BE2C (cell line): ENCODE measurements at places on chromosomes 2 and 18.

DNA sequence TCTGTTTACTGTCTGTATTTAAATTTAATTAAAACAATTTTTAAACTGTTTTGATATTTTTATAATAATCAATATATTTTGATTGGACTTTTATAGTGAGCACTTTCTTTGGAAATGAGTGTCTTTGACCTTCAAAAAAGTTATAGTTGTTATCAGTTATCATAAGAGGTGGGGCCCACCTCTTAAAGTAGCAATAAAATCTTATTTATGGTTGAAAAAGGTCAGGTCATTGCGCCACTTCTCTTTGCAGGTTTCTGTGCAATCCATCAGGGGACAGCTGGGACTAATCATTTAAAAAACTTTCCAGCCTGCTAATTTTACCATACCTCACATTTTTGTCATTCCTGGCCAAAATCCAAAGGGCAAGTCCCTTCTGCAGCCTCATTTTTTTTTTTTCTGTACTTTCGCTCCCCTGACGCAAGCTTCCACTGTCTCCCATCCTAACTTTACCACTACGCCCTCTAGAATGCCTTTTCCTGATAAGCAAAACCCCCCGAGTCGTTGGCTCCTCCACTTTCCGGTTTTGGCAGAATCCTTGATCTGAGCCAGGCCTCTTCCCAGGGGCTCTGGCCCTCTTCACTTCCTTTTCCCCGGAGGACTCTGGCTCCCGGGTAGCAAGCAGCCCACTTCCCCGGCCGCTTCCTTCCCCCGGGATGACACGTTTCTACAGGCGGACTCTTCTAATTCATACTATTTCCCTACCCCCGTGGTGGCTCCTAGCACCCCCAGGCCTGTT lies 1.1 kb upstream of the SEH1L start:
- DNase-seq = peak; percentile 48

DNA sequence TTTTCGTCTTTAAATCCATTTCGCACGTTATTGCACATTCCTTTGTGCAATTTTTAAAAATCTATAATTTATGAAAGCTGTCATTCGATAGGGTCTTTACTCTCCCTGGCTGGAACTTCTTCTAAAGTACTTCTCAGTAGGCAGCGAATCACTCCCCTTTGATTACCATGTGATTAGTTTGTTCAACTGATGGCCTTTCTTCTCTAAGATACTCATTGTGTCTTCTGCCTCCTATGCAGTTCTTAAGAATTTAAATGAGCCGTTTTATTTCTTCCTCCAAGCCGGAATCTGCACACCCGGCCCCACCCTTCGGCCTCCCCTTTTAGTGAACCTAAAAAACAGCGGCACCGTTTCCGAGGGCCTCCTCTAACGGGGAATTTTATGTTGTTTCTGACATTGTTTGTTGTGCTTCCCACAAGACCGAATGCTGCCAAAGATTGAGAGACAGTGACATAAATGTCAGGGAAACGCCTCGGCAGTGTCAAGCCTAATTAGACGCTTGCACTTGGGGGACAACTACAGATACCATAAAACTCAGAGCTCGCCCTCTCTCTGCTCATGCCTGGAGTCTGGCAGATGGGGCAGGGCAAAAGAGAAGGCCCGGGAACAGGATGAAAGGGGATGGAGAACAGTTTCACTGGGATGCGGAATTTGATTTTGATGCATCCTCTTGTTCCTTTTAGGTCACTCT lies 255.3 kb downstream of the BCL11A start:
- DNase-seq = no peak

GRCh38 chr18:76963936-76964335 lies 141.6 kb downstream of the ZNF236 start:
- DNase-seq = no peak

DNA sequence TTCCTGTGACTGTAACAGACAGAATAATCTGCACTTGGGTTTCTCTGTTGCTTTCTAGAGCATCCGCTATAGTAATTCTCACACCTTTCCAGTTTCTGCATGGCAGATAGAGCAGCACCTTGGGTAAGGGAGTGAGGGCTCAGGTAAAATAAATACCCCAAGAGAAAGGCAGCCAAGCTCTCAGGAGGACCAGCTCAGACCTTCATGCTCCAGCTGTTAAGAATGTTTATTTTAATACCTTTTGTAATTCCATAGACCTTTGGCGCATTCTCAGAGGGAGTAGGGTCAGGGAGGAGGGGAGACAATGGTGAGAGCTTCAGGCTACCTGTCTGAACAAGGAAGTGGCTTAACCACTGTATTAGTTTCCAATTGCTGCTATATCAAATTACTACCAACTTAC lies 16.2 kb upstream of the TMEM178A start:
- DNase-seq = no peak

- DNase-seq = no peak
Measured at GRCh38 chr2:150449856-150450255, 37.6 kb downstream of the RND3 start.

- DNase-seq = no peak
Measured at GRCh38 chr2:69100220-69100723, 87.3 kb downstream of the ANTXR1 start.

- no peak for DNase-seq
Measured at GRCh38 chr2:64251497-64252250, 107.5 kb upstream of the PELI1 start.

DNA sequence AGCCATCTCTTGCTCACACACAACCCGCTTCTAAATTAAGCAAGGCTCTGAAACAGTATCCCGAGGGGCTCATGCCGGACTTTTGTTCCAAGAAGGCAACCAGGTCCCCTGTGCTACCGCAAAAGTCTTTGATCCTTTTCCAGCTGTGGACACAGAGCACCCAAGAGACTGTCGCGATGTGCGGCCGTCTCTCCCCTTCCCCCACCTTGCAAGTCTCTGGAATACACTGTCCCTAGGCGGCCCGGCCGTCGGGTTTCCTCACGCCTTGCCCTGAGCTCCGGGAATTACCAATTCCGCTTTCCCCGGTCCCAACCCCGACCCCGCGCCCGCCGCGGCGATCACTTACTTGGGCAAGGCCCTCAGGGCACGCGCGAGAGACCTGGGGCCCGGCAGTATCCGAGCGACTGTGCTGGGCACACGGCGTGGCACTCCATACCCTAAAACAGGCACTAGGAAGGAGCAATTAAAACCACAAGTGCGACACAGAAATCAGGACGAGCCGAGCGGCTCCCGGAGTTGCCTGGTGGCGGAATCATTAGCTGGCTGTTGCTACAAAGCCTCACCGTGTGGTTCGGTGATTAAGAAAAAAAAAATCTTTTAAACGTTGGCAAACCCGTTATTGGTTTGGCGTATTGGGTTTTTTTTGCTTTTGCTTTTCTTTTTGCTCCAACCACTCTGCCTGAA lies 2.2 kb upstream of the DLX1 start:
- no peak for DNase-seq

DNA sequence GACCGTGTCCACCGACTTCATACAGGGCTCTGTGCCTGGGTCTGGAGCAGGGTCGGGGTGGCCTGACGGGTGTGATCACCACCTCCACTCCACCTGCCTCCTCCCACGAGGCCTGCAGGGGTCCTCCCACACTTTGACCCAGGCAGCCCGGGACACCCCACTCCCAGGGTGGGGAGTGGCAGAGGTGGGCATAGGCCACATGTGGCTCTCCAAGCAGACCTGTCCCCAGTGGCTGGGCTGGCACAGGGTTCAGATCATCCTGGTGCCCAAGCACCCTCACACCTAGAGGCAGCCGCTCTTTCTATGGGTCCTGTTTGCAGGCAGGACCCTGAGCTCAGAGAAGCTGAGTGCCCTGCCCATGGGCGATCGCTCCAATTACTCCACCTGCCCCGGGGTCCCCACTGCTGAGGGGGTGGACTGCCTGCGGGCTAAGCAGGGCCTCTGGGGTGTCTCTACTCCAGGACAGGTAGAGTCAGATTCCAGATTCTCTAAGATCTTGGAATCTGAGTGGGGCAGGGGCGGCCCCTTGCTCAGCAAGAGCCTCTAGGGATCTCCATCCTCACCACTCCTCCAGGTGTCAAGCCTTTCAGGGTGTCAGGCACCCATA lies 1.4 kb downstream of the NEURL3 start:
- no peak for DNase-seq

DNA sequence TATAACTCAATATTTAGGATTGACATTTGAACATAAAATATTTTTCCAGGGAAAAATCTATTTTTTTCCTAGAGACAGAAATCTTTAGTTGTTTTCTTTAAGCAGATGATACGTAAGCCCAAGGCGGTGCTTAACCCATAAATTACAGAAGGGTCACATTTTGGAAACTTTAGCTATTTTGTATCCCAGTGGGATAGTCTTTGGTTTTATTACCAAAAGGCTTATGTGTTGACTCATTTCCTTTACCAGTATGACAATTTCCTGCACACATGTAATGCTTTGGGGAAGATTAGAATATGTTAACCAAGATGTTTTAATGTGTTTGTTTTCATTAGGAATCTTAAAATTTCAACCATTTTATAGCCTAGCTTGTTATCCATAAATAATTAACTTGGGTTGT lies 24.8 kb downstream of the DYNC1I2 start:
- DNase-seq = no peak

DNA sequence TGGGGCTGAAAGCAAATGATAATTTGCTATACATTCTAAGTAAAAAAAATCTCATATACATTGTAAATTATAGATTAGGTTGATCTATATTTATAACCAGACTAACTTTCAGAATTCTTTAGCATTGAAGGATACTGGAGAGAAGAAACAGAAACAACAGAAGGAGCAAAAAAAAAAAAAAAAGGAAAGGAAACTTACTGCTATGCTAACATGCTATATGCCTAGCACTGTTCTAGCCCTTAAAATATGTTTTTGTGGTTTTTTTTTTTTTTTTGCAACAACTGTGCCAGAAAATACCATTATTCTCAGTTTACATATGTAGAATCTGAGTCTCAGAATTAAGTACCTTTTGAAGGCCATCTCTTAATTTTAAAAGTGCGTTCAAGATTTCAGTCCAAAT lies 204.9 kb upstream of the MC4R start:
- DNase-seq = no peak

- DNase-seq = no peak
Measured at GRCh38 chr2:219252570-219252899, 508 bp upstream of the TUBA4B start.

- no peak for DNase-seq
Measured at GRCh38 chr2:234851451-234851850, 100.4 kb upstream of the SH3BP4 start.
